Aorta (tissue), 5 donors: ENCODE measurements at places on chromosomes 16 and 17. TPM values are rescaled to one million over a fixed set of nuclear protein-coding genes. Genes with fewer than 3 reads are reported as not detected.
A peak's percentile ranks its signal among the peaks of the same experiment; 100 is the strongest.

DNA sequence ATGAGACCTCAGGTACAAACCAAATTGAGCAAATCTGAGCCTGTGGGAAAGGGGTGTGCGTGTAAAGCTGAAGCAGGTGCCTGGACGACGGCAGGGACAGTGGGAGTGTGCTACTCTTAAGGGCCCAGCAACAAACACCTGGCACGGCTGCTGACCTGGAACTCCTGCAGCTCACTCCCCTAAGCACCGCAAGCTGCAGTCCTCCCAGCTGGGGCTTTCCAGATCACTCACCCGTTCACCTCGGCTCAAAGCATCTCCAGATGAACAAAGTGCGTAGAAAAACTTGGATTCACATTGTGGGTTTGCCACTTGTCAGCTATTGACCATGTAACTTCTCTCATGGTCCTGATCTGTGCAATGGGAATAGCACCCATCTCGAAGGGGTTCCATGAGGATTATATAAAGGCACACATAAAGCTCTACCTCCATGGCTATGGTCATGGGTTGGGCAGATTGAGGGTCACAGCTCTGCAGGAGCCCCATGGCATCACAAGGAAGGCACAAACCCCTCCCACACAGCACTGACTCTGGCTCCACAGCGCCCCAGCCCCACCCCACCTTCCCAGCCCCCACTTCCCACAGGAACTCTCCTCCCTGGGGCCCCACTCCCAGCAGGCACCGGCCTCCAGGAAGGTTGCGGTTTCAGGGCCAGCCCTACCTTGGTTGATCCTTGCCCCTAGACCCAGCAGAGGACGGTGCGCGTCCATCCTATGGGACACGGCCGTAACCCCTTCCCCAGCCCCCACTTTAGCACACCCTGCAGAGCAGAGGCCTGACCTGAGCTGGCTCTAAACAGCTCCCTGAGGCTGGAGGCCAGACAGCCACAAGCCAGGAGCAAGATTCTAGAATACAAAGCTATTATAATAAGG is 21.9 kb downstream of the ST3GAL2 start:
- no peaks in the 10 kb centered on the region for H3K27me3 ChIP-seq
- H3K4me3 ChIP-seq = no peak overlapping the region
- H3K4me1 ChIP-seq = no peaks in the 10 kb centered on the region
- DNase-seq = no peak
- H3K36me3 ChIP-seq = no peaks in the 10 kb centered on the region

- H3K27me3 ChIP-seq = no peaks in the 10 kb centered on the region
- no peak overlapping the region for H3K4me3 ChIP-seq
- H3K27ac ChIP-seq = no peak overlapping the region
These were observed 43.3 kb upstream of the CMIP start for GRCh38 chr16:81401035-81401950.

Gene SLC16A13
- total RNA-seq = 2.5 TPM

GRCh38 chr16:77402672-77403071 is 32.2 kb downstream of the ADAMTS18 start:
- no peak overlapping the region for H3K4me3 ChIP-seq
- no peaks in the 10 kb centered on the region for H3K27me3 ChIP-seq
- no peaks in the 10 kb centered on the region for H3K4me1 ChIP-seq
- H3K27ac ChIP-seq = no peak overlapping the region
- DNase-seq = no peak

Gene SCIMP
- total RNA-seq = 5.8 TPM

Gene RNU2-1
- total RNA-seq = 2,414 TPM

DNA sequence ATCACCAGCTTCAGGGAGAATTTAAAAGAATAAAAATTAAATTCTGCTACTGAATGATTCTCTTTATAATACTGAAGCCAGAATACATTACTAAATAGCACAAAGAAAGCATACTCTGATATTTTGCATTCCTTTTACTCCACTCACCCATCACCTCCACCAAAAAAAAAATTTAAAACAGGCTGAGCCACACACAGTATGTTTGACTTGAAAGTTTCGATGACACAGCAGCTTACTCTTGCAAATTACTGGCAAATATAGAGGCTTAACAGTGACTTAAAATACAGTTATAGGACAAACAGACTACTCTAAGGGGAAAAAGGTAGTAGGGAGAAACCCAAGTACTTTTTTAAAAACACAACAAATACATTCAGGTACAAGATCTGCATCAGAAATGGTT is 39.2 kb downstream of the GPATCH8 start:
- no peaks in the 10 kb centered on the region for H3K27me3 ChIP-seq
- no peak overlapping the region for H3K4me3 ChIP-seq
- H3K4me1 ChIP-seq = peaks cover 4% of the 10 kb centered on the region

- H3K27me3 ChIP-seq = no peaks in the 10 kb centered on the region
- H3K36me3 ChIP-seq = no peaks in the 10 kb centered on the region
- peak; percentile 79 for DNase-seq
- H3K4me1 ChIP-seq = no peaks in the 10 kb centered on the region
These were observed 15.7 kb downstream of the ETV4 start for GRCh38 chr17:43530288-43531081.

GRCh38 chr17:33889766-33890165 is 365.3 kb upstream of the CCL2 start:
- no peak overlapping the region for H3K4me3 ChIP-seq
- H3K4me1 ChIP-seq = no peaks in the 10 kb centered on the region
- no peaks in the 10 kb centered on the region for H3K27me3 ChIP-seq
- no peak for DNase-seq
- no peak overlapping the region for H3K27ac ChIP-seq

Gene ALOXE3
- not detected for total RNA-seq

- H3K27me3 ChIP-seq = no peaks in the 10 kb centered on the region
- no peaks in the 10 kb centered on the region for H3K4me1 ChIP-seq
These were observed at the start of gene NAE1 for GRCh38 chr16:66830422-66831404. Gene NAE1, minus strand, starts transcription at chr16:66830976. Its CDS starts 77 bp downstream, at chr16:66830899.

DNA sequence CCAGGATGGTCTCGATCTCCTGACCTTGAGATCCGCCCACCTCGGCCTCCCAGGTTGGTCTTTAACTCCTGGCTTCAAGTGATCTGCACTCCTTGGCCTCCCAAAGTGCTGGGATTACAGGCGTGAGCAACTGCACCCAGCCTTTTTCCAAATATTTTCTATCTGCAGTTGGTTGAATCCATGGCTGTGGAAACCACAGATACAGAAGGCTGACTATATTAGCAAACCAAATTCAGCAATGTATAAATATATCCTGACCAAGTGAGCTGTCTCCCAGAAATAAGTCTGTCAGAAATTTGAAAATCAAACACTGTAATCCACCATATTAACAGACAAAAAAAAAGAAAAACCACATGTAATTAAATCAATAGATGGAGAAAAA is 9.6 kb downstream of the CFDP1 start:
- H3K36me3 ChIP-seq = no peaks in the 10 kb centered on the region
- H3K27me3 ChIP-seq = no peaks in the 10 kb centered on the region
- no peak overlapping the region for H3K4me3 ChIP-seq

DNA sequence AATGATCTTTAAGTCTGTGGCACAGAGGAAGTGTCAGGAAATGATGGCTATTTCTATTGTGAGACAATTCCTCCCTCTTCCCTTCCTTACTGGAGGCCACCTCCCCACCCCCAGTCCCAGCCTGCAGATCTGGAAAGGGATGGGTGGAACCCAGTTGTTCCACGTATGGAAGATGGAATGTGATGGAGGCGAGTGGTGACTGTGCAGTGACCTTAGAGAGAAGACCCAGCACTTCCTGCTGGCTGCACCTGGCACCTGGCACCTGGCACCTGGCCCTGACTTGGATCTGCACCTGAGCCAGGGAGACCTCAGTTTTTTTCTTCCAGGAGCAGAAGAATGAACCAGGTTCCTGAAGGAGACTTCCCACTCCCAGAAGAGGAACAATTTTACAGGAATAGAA is 33.0 kb upstream of the TMC5 start:
- H3K27ac ChIP-seq = no peak overlapping the region
- peaks cover 2% of the 10 kb centered on the region for H3K4me1 ChIP-seq
- H3K36me3 ChIP-seq = no peaks in the 10 kb centered on the region
- H3K27me3 ChIP-seq = peaks cover 1% of the 10 kb centered on the region

DNA sequence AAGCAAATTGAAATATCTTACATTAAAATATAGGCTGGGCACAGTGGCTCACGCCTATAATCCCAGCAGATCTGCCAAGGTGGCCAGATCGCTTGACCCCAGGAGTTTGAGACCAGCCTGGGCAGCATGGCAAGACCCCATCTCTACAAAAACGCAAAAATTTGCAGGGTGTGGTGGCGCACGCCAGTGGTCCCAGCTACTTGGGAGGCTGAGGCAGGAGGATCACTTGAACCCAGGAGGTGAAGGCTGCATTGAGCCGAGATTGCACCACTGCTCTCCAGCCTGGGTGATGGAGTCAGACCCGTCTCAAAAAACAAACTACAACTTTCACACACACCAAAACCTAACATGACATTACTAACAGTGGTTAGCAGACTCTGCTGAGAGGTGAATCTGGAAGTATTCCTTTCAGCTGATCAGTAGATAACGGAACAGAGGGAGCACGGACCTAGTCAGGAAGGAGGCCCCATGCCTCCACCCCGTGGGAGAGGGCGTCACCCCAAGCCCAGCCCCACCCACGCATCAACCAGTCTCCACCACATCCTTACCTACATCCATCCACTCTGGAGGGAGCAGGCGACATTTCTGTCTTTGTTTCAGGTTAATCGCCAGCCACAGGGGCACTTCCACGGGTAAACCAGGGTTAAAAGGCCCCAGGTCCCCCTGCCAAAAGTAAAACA is 1.7 kb downstream of the GINS2 start:
- no peak for DNase-seq
- H3K27ac ChIP-seq = no peak overlapping the region
- no peak overlapping the region for H3K4me3 ChIP-seq
- H3K36me3 ChIP-seq = no peaks in the 10 kb centered on the region
- no peaks in the 10 kb centered on the region for H3K27me3 ChIP-seq
- no peaks in the 10 kb centered on the region for H3K4me1 ChIP-seq

Gene ST6GALNAC1
- 2.3 TPM for total RNA-seq

DNA sequence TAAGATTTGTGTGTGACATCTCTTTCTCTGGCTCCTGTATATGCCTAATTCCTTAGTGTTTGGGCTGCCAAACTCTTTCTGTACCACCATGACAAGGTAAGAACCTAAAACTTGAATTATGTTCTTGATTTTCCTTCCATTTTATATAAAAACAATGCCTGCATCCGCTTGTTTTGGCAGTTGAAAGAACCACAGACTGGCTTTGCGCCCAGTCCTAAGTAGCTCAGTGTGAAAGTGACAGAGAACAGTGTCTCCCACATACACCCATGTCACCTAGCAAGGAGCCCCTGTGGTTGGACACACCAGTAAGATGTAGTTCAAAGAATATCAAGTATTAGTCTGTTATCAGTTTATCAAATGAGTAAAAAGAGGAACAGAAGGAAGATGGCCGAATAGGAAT is 40.7 kb upstream of the SLC6A2 start:
- H3K36me3 ChIP-seq = no peaks in the 10 kb centered on the region
- H3K27me3 ChIP-seq = no peaks in the 10 kb centered on the region
- H3K4me1 ChIP-seq = no peaks in the 10 kb centered on the region

DNA sequence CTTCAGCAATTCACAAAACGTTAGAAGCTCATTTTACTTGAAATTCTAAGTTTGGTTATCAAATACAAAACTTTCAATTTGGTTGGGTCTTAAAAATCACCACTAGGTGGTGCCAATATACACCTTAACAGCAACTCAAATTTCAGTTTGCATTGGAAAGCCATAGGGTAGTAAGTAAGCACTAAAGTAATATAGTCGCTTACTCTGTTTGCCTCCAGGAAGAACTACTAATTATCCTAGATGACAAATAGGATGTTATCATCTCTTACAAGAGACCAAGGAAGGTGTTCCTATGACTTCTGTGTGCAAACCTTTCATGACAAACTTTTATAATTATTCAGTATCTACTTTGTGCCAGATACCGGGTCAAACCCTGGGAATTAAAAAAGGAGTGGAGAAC is 93.3 kb downstream of the MYO1D start:
- peaks cover 3% of the 10 kb centered on the region for H3K4me1 ChIP-seq
- DNase-seq = no peak
- H3K27me3 ChIP-seq = no peaks in the 10 kb centered on the region

Gene HASPIN
- 0.27 TPM for total RNA-seq

- no peak overlapping the region for H3K4me3 ChIP-seq
- H3K36me3 ChIP-seq = no peaks in the 10 kb centered on the region
- H3K4me1 ChIP-seq = no peaks in the 10 kb centered on the region
- H3K27me3 ChIP-seq = no peaks in the 10 kb centered on the region
- DNase-seq = no peak
These were observed 56.6 kb upstream of the NLK start for GRCh38 chr17:27985736-27986399.

- no peak for DNase-seq
- no peaks in the 10 kb centered on the region for H3K27me3 ChIP-seq
- no peaks in the 10 kb centered on the region for H3K4me1 ChIP-seq
- no peaks in the 10 kb centered on the region for H3K36me3 ChIP-seq
- H3K4me3 ChIP-seq = no peak overlapping the region
- H3K27ac ChIP-seq = no peak overlapping the region
These were observed 113.9 kb downstream of the AMFR start for GRCh38 chr16:56311208-56312027.

- H3K27ac ChIP-seq = no peak overlapping the region
- no peak for DNase-seq
- no peaks in the 10 kb centered on the region for H3K27me3 ChIP-seq
- no peaks in the 10 kb centered on the region for H3K36me3 ChIP-seq
These were observed 73.2 kb upstream of the SALL1 start for GRCh38 chr16:51224317-51224716.

Gene HOXB7
- total RNA-seq = 14.1 TPM

GRCh38 chr16:71626018-71626857 is at the start of gene MARVELD3:
Gene MARVELD3, plus strand, starts transcription at chr16:71626184. Its CDS starts 46 bp downstream, at chr16:71626230.
- no peaks in the 10 kb centered on the region for H3K27me3 ChIP-seq
- H3K27ac ChIP-seq = no peak within 1 kb of the TSS
- H3K4me3 ChIP-seq = no peak within 1 kb of the TSS
- H3K4me1 ChIP-seq = no peaks in the 10 kb centered on the region

DNA sequence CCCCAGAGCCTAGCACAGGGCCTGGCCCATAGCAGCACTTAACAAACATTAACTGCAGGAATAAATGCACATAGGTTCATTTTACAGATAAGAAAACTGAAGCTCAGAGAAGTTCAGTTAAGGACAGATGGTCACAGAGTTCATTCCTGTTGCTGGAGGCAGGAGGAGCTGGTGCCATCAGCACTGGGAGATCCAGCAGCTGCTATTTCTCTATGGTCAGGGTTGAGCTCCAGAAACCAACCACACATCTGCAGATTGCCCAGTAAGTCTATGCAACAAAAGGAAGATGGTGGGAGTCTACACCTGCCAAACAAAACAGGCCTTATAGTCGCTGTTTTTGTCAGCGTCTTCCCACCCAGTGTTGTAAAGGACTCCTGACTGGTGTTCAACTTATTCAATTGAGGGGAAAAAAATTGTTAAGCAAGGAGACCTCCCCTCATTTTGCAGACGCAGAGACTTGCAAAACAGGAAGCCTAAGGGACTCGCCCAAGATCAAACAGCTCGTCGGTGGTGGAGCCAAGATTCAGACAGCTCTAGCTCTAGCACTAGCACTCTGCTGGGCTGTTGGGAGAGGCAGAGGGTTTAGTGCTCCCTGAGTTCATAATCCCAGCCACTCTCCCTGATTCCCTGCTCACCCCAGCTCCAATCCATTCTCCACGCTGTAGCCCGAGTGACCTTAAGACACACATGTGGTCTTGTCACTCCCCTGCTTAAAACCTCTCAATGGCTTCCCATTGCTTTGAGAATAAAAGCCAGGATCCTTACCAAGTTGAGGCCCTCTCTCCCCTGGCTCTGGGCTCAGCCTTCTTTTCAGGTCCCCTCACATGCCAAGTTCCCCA is 9.0 kb downstream of the NOG start:
- DNase-seq = no peak
- no peaks in the 10 kb centered on the region for H3K4me1 ChIP-seq
- H3K27ac ChIP-seq = no peak overlapping the region

Gene PHF23
- total RNA-seq = 24.4 TPM

Gene WNT9B
- 0.57 TPM for total RNA-seq

Gene SPATA22
- not detected for total RNA-seq

Gene PLEKHM1
- total RNA-seq = 50.9 TPM
